AML-193 (cell line): ENCODE measurements at places on chromosomes 2 and 18.
A peak's percentile ranks its signal among the peaks of the same experiment; 100 is the strongest.

- DNase-seq, result no peak
Observed at GRCh38 chr2:78941751-78942150, 83.8 kb upstream of the REG3G start.

DNA sequence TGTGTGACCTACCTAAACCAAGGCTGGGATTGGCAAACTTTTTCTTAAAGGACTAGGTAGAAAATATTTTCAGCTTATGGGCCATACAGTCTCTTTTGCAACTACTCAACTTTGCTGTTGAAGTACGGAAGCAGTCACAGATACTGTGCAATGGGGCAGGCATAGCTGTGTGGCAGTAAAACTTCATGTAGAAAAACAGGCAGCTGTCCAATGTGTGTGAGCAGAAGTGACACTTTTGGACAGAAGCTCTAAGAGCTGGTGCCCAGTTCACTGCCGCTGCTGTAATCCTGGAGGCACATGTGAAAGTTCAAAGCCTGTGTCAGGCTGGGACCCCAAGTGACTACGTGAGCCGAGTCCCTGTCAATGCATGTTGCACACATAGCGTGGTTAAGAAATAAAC, 46.7 kb downstream of the MAPK4 start:
- DNase-seq, result no peak

DNA sequence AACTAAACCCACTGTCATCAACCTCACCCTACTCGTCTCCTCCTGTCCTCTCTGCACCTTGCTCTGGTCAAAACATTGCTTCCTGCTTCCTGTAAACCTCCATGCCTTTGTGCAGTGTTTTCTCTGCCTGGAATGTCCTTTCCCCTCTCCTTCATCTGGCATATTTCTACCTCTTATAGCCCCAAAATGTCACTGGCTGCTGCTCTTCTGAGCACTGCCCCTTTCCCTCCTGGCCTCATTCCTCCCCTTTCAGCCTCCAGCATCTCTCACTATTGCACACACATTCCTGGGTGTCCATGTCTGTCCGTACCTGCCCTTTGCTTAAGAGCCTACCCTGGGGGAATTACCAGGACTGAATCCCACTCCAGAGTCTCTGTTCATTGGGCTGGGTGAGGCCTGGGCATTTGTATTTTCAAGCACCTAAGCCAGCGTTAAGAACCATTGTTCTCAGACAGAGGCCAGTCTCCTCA, 84.9 kb downstream of the MOGAT1 start:
- DNase-seq, result no peak

- no peak for DNase-seq
Observed at GRCh38 chr2:156541229-156541628, 105.0 kb downstream of the GPD2 start.

DNA sequence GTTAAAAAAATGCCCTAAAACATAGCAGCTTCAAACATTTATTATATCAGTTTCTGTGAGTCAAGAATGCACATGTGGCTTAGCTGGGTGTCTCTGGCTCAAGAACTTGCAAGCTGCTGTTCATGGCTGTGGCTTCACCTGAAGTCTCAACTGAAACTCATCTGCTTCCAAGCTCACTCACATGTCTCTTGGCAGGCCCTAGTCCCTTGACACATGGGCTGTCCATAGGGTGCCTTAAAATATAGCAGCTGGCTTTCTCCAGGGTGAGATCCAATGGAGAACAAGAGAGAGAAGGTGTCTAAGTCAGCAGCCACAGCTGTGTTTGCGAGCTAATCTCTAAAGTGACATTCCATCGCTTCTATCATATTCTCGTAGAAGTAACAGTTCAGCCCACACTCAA, 152.8 kb downstream of the DSEL start:
- no peak for DNase-seq

DNA sequence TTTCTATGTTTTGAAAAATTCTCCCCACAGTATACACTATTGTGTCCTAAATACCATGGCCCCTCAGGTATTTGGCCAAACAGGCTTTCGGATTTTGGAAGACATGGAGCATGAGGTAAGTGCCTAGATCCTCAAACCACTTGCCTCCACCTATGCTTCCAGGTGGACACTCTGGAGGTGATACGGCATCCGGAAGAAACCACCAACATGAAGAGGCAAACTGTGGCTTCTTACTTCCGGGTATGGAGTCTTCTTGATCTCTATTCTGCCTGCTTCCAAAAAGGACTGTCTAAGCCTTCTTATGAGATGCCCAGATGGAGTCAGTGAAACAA, 252.0 kb upstream of the SP5 start:
- DNase-seq, result no peak

- no peak for DNase-seq
Observed at GRCh38 chr2:74735564-74735963, 81.5 kb downstream of the SEMA4F start.

GRCh38 chr18:55300421-55300935, 287.5 kb downstream of the TCF4 start:
- DNase-seq, result no peak

GRCh38 chr2:129906861-129907235, 72.6 kb upstream of the RAB6C start:
- DNase-seq, result no peak

- DNase-seq, result no peak
Observed at GRCh38 chr18:9025091-9025838, 77.2 kb upstream of the NDUFV2 start.

DNA sequence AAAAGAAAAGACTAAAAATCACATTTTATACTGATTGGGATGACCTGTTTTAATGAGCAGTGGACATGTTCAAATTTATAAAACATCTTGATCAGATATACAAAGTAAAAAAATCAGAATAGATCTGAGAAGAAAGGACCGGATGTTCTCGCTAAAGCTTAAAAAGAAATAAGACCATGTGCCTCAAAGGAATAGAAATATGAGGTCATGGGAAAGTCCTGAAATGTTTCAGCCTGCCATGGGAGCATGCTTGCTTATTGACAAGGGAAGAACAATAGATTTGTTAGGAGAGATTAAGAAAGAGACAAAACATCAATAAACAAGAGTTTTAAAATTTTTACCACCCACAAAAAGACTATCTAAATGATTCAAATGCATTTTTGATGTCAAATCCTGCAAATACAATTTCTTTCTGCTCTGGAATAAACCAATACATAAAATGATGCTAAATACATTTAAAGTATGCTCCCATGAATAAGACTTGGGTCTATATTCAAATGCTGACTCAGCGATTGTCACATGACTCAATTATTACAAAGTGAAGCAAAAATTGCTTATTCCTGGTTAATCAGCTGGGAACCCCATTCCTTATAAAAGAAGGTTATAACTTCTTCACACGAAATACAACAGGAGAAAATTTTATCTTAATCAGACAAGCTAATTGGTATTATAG, 633.9 kb upstream of the PKDCC start:
- no peak for DNase-seq

- DNase-seq, result no peak
Observed at GRCh38 chr18:384897-385296, 115.6 kb downstream of the COLEC12 start.

- no peak for DNase-seq
Observed at GRCh38 chr18:23143815-23144261, 8.6 kb downstream of the CABLES1 start.

- no peak for DNase-seq
Observed at GRCh38 chr2:151334082-151334815, 23.1 kb upstream of the TNFAIP6 start.

GRCh38 chr18:79374408-79375171, 21.1 kb upstream of the NFATC1 start:
- no peak for DNase-seq

GRCh38 chr2:18125303-18125702, 246.8 kb downstream of the KCNS3 start:
- DNase-seq, result no peak

GRCh38 chr2:134232868-134233727, 20.8 kb upstream of the MGAT5 start:
- peak; percentile 62 for DNase-seq

GRCh38 chr2:147174824-147175254, 670.0 kb upstream of the ACVR2A start:
- DNase-seq, result no peak
